ENCODE measurements at places on chromosomes 4 and X.

DNA sequence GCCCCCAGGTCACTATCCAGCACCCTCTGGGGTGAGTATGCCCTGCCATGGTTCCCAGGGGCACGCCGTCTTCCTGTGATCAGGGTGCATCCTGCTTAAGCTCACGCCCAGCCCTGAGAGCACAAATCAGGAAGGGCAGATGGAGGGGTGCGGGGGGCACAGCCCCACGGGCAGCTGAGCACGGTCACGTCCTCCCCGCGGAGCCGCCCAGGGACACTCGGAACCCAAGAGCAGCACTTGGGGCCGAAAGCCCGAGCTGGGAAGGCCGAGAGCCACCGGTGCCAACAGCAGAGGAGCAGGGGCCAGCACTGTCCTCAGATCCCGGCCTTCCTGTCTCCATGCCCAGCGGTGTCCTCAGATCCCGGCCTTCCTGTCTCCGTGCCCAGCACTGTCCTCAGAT lies 21.5 kb downstream of the NELFA start:
- DNase-seq: no peak

DNA sequence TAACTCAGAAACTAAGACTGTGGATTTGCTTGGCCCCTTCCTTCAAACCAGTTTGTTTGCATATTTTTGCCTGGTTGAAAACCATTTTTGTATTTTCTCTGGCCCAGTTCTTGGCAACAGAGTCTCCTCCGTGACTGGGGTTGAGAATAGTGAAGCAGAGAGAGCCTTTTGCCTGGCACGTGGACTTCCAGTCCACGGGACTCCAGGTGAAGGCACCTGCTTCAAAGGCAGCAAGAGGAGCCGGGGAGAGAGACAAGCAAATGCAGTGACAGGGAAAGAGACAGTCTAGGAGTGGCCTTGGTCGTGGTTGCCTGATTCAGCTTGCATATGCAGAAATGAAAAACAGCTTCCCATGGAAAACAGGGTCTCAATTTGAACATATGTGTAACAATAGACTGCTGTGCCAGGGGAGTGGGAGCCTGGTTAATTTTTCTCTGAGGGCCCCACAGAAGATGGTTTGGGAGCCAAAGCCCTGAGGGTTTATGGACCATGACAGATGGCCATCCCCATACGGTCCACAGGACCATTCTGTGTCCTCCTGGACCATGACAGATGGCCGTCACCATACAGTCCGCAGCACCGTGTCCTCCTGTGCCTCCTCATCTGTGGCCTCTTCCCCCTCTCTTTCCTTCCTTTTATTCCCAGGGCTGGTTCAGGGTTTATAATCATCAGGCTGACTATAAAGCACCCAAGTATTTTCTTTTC lies 272.2 kb upstream of the RASGEF1B start:
- DNase-seq: no peak

DNA sequence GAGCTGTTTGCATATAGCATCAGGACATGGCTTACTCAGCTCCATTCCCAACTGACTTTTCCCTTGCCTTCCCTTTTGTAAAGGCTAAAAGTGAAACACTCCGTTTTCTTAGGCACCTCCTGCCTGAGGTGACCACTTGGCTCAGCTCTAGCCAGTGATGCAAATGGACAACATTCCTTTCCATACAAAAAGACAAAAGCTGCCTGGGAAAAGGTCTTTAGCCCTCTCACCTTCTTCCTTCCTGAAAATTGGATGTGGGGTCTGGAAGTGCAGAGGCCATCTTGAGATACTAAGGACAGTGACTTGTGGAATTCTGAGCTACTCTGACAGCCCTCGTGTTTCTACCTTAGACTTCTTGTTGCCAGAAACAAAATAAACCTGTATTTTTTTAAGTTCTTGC lies 27.7 kb upstream of the SFRP2 start:
- no peak for DNase-seq

DNA sequence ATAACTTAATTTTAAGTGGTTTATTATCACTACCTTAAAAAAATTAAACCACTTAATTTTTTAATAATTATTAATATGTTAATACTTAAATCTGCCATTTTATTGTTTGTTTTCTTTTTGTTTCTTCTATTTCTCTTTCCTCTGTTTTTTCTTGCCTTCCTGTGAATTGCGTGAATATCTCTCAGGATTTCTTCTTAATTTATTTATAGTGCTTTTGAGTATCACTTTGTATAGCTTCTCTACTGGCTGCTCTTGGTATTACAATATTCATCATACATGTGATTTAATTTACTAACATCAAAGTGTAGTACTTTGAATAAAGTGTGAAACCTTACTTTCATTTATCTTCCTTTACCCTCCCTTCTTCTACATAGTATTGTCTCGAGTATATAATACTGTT lies 349.5 kb upstream of the CPXCR1 start:
- DNase-seq: no peak

DNA sequence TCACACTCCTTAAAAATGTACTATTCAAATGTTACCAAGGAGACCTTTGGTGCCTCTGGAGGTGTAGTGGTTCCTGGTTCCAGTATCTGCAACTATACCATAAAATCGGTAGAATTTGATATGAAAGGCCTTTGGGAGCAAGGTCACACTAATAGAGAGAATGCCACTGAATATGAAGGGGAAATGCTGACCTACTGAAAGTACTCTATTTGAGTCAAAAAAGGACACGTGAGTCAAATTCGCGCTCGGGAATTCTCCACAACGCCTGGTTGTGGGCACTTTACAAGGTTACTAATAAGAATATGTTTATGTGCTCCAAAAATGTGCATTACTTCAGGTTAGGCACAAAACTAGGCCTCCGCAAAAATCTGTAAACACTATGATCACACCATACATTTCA lies 39.5 kb upstream of the RELL1 start:
- DNase-seq: no peak

DNA sequence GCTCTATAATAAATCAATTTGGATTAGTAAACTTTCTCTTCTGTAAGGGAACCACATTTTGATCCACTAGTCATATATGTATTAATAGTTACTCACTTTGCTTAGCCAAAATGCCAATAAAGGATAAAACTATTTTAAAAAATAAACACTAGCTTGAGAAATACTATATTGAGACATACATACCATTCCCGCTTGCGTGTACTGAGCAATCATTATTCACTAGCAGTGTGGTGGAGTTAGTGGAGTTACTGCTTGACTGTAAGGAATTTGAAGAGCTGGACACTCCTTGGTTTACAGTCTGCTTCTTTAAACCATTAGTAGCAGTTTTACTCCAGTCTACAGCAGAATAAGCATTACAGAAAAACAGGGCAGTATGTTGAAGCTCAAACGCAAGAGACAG lies 10.8 kb upstream of the PHKA2 start:
- DNase-seq: no peak

- no peak for DNase-seq
These were observed 61.2 kb upstream of the CAMK2D start for GRCh38 chr4:113822555-113823290.

DNA sequence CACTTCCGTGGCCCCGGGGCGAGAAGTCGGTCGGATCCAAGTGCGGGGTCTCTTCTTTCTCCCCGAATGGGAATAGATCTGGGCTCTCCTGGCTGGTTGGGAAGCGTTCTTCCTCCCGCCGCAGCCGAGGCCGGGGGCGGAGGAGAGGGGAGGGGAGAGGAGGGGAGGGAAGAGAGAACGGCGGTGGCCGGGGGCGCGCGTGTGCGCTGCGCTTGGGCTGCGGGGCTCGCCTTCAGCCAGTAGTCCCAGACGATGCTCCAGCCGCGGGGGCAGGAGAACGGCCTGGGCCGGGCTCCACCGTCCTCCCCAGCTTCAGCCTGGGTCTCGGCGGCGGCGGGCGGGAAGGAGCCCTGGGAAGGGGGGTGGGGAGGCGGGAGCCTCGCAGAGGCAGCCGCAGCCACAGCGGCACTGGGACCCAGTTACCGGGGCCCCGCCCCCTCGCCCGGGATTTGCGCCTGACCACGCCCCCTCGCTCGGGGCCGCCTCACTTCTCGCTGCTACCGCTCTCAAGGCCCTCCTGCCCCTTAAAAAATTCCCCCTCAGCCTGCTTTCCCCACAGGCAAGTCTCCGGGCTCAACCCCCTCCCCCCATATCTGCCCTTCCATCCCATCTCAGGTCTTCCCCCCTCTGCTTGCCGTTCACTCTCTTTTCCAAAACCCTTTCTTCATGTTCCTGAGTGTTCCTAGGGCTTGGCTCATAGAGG lies at the start of gene FGD1:
FGD1 (minus strand) TSS at position 421 of the 703 bp plus-strand sequence. CDS start 802 bp downstream, outside the sequence.
- DNase-seq: peak; percentile 77

- DNase-seq: no peak
These were observed 23.1 kb downstream of the ZRSR2 start for GRCh38 chrX:15813416-15813815.

All from HuH-7 (cell line).